ENCODE measurements at places on chromosomes 3 and 15.

DNA sequence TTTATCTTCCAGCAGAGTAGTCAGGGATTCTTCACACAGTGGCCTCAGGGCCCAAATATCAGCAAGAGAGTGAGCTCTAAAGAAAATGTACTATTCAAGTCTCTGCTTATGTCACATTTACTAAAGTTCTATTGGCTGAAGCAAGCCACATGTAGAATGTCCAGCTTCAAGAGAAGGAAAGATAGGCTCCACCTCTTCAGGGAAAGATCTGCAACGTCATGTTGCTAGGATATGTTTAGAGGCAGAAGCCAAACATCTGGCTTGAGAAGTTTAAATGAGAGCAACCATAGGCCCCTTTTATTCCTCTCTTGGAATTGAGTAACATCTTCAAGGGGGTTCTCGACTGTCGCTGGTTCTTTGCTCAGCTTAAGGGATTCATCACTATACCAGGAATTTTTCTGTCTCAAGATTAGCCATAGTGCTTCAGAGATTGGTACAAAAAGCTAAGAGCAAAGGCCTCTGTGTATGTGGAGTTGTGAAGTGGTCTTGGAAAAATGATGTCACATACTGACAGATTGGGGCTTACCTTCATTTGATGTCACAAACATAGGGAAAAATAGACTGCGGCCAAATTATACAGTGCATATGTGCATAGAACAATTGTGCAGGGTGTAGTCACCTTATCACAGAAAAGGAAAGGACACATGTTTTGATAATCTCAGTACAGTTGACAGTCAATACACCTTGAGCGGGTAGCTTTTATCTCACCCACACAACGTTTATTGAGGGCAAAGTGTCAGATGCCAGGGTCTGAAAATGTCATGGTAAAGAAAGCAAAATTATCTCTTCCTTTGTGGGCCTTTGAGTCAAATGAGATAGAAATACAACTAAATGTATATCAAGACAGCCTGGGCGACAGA lies 11.3 kb upstream of the THRB start:
- peak; percentile 47 for DNase-seq

DNA sequence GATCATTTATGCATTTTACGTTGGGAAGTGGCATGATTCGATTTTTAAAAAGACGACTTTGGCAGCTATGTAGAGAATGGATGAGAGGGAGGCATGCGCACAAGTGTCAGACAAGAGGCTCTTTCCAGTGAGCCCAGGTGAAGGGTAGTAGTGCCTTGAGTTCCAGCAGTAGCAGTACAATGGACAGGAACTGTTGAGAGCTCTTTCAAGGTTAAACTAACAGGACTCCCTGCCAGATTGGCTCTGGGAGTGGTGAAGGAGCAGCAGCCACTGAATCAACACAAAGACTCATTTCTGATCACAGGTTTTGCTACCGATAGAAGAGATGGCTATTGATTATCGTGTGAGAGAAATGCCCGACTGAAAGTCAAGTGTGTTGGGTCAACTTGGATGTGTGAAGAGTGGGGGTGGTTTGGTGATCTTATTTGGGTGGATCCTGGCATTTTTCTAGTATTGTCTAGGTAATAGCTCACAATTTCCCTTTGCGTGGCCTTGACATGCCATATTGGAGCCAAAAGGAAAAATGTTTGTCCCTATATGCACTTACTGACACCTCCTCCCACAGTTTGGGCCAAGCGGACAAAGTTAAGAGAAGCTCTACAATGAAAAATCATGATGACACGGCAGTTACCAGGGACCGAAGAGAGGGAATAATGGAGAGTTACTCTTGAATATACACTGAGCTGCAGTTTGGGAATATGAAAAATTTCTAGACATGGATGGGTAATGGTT lies 81.6 kb upstream of the MDFIC2 start:
- DNase-seq = no peak

DNA sequence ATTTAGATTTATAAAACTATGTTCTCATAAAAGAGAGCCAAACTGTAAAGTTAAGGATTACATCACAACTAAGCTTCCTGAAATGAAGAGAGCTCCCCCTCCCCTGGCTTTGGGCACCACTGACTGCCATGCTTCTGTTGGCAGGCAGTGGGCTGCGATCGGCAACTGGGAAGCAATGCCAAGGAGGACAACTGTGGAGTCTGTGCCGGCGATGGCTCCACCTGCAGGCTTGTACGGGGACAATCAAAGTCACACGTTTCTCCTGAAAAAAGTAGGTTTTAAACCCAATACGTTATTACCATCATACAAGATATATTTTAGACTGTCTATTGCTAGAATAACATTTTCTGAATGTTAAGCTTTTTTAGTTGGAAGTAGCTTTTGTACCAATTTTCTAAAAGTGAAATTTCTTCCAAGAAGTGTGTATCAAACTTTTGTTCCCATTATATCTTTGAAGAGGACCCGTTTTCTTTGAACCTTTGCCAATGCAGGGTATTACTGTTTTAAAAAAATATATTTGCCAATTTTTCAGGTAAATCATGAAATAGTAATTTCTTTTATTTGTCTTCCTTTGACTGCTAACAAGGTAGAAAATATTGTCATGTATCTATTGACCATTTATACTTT lies 184.1 kb downstream of the ADAMTSL3 start:
- peak; percentile 55 for DNase-seq

DNA sequence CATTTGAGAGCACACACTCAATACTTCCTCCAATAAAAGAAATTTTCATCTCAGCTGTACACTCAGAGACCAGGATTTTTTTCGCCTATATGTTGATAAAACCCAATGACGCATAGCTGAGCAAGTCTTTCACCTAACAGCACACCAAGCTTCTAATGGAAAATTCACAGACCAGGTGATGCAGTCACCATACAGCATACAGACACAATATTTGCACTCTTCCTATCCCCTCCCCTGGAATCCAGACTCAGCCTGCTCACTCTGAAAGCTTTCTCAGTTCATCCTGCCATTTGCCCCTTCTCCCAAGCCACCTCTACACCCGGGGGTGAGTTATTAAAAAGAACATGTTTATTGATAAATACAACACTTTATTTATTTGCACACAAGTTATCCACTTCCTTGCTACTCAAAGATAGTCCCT lies 1.7 kb downstream of the TBC1D5 start:
- DNase-seq = peak; percentile 75
